ENCODE measurements at places on chromosomes 4 and X. TPM values are rescaled to one million over a fixed set of nuclear protein-coding genes. Genes with fewer than 3 reads are reported as not detected.

Gene ZXDA
- total RNA-seq: 14.9 TPM

- H3K27me3 ChIP-seq: no peaks in the 10 kb centered on the region
- no peak overlapping the region for H3K4me3 ChIP-seq
- H3K4me1 ChIP-seq: no peaks in the 10 kb centered on the region
- no peaks in the 10 kb centered on the region for H3K36me3 ChIP-seq
- H3K27ac ChIP-seq: no peak overlapping the region
Observed at GRCh38 chrX:53795576-53795975, 109.1 kb upstream of the HUWE1 start.

- no peak for DNase-seq
- no peak overlapping the region for H3K27ac ChIP-seq
- H3K4me3 ChIP-seq: no peak overlapping the region
- H3K36me3 ChIP-seq: no peaks in the 10 kb centered on the region
- H3K4me1 ChIP-seq: no peaks in the 10 kb centered on the region
Observed at GRCh38 chrX:39828971-39829370, 268.8 kb downstream of the BCOR start.

- H3K4me1 ChIP-seq: no peaks in the 10 kb centered on the region
- H3K36me3 ChIP-seq: no peaks in the 10 kb centered on the region
- no peak overlapping the region for H3K27ac ChIP-seq
- no peak overlapping the region for H3K4me3 ChIP-seq
- DNase-seq: no peak
Observed at GRCh38 chr4:27442146-27442545, 581.5 kb downstream of the STIM2 start.

GRCh38 chrX:21723084-21723483 is 34.8 kb downstream of the SMPX start:
- no peak overlapping the region for H3K4me3 ChIP-seq
- DNase-seq: no peak
- no peaks in the 10 kb centered on the region for H3K4me1 ChIP-seq

DNA sequence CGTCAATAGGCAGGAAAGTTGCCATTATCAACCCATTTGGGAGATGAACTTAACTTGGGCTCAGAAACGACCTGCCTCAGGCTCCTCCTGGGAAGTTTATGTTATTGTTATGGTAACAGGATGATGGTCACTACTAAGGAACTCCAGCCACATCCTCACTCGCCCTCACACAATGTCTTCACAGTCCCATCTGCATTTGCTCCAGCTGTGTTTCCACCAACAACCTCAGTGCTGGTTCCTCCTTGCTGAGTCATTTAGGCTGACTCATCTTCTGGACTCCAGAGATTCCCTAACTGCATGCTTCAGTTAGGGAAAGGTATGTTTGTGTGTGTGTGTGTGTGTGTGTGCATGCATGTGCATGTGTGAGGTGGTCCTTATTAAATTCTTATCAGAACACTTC is 293.4 kb upstream of the BOD1L1 start:
- H3K4me1 ChIP-seq: no peaks in the 10 kb centered on the region
- H3K4me3 ChIP-seq: no peak overlapping the region
- H3K36me3 ChIP-seq: no peaks in the 10 kb centered on the region
- peak; percentile 33 for DNase-seq
- H3K27ac ChIP-seq: no peak overlapping the region

DNA sequence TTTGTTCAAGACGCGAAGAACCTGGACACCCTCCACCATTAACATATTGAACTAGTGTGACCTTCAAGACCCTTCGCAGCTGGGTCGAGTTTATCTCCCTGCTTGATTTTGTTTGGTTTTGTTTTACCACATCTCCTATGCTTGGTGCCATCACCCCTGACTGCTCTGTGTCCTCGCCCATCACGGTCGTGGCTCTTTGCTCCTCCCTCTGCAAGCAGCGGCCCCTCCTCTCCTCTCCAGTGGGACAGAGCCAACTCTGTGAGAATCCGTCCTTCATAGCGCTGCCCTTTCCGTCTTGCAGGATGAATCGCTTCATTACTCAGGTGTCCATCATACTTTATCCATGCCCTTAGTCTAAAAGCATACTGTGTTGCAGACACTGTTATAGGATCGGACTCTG is 9.1 kb upstream of the FAM149A start:
- no peaks in the 10 kb centered on the region for H3K36me3 ChIP-seq
- no peaks in the 10 kb centered on the region for H3K27me3 ChIP-seq
- H3K4me3 ChIP-seq: no peak overlapping the region
- H3K27ac ChIP-seq: no peak overlapping the region

Gene TMEM271
- total RNA-seq: not detected

Gene CXCL3
- 2.5 TPM for total RNA-seq

- no peak overlapping the region for H3K4me3 ChIP-seq
- H3K27ac ChIP-seq: no peak overlapping the region
- DNase-seq: no peak
- H3K4me1 ChIP-seq: no peaks in the 10 kb centered on the region
Observed at GRCh38 chr4:176627916-176628315, 164.8 kb downstream of the VEGFC start.

DNA sequence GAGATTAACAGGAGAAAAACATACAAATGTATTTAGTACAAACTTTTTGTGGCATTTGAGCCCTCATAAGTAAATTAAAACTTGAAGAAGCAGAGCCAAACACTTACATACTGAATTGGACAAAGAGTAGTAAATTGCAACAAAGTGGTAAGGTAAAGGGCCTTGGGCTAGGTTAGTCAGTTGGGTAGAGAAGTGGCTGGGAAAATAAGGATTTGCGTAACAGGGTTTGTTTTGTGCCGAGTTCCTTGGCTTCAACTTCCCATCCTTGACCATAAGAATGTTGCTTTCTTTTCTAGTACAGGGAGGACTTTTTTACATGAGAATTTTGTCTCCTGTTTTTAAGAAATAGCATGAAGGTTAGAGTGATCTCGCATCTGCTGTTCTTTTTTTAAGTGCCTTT is 33.3 kb upstream of the DSPP start:
- no peak for DNase-seq
- no peaks in the 10 kb centered on the region for H3K4me1 ChIP-seq
- peak overlapping the region; percentile 39 for H3K27ac ChIP-seq
- H3K27me3 ChIP-seq: no peaks in the 10 kb centered on the region

DNA sequence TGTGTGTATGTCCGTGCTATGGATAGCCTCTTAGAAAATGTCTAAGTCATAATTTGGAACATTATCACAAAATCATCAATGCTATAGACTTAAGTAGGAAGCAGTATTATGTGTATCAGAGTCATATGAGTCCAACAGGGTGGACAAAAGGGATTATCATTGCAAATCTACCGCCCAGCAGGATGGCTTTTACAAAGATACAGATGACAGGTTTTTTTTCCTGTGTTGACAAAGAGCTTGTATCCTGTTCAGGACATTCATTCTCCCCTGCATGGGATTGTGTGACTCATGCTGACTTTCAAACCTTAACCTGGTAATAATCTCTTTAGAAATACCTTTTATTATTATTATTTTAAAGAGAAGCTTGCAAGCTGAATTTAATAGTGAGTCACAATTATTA is 310.3 kb upstream of the GNPDA2 start:
- H3K4me1 ChIP-seq: no peaks in the 10 kb centered on the region
- no peaks in the 10 kb centered on the region for H3K36me3 ChIP-seq
- H3K27ac ChIP-seq: no peak overlapping the region
- H3K27me3 ChIP-seq: no peaks in the 10 kb centered on the region

DNA sequence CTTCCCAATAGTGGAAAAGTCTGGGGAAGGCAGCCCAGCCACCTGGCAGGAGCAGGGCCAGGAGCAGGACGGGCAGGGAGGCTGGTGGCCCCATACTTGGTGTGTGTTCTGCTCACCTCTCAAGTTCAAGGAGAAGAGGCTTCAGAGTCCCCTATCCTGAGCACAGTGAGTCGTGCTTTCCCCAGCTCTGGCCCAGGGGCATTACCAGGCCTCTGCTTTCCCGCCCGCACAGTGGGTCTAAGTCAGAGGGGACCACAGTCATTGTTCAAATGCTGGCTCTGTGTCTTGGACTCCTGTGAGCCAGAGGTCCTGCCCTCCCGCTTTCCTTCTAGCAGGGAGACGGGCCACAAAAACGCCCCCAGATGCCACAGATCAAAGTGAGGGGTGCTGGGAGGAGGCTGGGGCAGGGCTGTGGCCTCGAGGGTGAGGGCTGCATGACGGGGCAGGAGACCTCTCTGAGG is 27.6 kb downstream of the HTRA3 start:
- no peaks in the 10 kb centered on the region for H3K27me3 ChIP-seq
- no peak for DNase-seq
- no peaks in the 10 kb centered on the region for H3K36me3 ChIP-seq
- no peak overlapping the region for H3K27ac ChIP-seq
- no peak overlapping the region for H3K4me3 ChIP-seq

DNA sequence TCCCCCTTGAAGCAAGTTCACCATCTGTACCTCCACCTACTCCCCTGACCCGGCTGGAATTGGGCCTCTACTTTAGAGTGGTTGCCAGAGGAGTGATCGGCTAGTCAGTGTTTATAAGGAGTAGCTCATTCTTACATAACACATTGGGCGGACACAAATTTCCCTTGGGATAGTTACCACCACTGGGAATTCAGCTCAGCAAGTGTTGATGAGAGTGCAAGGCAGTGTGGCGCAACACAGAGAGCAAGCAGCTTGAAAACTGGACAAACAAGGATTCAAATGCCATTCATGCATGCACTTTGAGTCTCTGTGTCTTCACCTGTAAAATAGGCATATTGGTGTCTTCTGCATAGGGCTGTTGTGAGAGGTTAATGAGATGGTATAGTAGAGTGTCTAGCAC is 92.7 kb downstream of the STK32B start:
- H3K27ac ChIP-seq: no peak overlapping the region
- H3K27me3 ChIP-seq: no peaks in the 10 kb centered on the region
- no peaks in the 10 kb centered on the region for H3K36me3 ChIP-seq
- DNase-seq: no peak
- no peaks in the 10 kb centered on the region for H3K4me1 ChIP-seq

DNA sequence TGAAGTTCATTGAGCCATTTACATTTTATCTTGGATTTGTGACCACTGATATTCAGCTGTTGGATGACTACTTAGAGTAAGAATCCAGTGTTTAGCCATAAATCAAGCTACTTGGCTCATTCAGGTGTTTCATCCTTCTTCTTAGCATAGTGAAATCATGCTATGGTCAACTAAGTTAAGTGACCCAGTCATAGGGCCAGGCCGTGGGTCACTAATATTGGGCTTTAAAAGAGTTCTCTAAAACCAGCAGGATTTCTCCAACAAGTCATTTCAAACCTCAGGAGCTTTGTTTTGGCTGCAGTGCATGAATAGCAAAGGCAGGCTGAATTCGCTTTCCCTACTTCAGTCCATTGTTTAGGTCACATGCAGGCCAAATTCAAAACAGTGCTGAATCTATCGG is 181.0 kb downstream of the MAML3 start:
- DNase-seq: no peak
- H3K4me1 ChIP-seq: no peaks in the 10 kb centered on the region
- no peak overlapping the region for H3K4me3 ChIP-seq
- H3K27me3 ChIP-seq: no peaks in the 10 kb centered on the region

DNA sequence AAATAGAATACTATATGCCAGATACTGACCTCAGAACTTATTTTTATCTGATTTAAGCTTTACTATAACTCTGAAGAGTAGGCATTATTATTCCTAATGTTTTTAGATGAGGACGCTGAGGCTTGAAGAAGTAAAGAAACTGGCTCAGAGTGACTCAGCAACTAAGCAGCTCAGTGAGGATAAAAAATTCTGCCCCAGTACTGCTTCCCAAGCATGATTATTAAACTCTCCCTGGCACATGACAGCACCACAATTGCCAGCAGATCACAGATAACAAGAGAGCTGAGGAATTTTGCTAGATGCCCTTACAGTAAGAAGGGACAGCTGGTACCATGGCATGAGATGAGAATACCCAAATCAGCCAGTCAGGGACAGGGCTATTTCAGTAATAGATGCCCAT is 219.4 kb downstream of the NKX6-1 start:
- no peaks in the 10 kb centered on the region for H3K36me3 ChIP-seq
- no peaks in the 10 kb centered on the region for H3K4me1 ChIP-seq
- no peak overlapping the region for H3K27ac ChIP-seq
- DNase-seq: no peak

Gene MAGEB17
- total RNA-seq: not detected

GRCh38 chr4:143585548-143585947 is 72.0 kb downstream of the SMARCA5 start:
- no peaks in the 10 kb centered on the region for H3K27me3 ChIP-seq
- no peak overlapping the region for H3K27ac ChIP-seq
- H3K36me3 ChIP-seq: no peaks in the 10 kb centered on the region
- no peaks in the 10 kb centered on the region for H3K4me1 ChIP-seq
- no peak overlapping the region for H3K4me3 ChIP-seq

- DNase-seq: no peak
- H3K4me1 ChIP-seq: no peaks in the 10 kb centered on the region
- no peaks in the 10 kb centered on the region for H3K27me3 ChIP-seq
- H3K4me3 ChIP-seq: no peak overlapping the region
Observed at GRCh38 chr4:17448689-17449088, 63.2 kb downstream of the QDPR start.

GRCh38 chr4:75655562-75655961 is 17.6 kb downstream of the G3BP2 start:
- H3K36me3 ChIP-seq: no peaks in the 10 kb centered on the region
- DNase-seq: no peak
- no peak overlapping the region for H3K27ac ChIP-seq
- no peak overlapping the region for H3K4me3 ChIP-seq
- no peaks in the 10 kb centered on the region for H3K4me1 ChIP-seq

Gene IL13RA1
- 38.1 TPM for total RNA-seq

Gene IBSP
- not detected for total RNA-seq

Gene MAGEB1
- not detected for total RNA-seq

- H3K4me1 ChIP-seq: no peaks in the 10 kb centered on the region
- peak overlapping the region; percentile 84 for H3K27ac ChIP-seq
- H3K4me3 ChIP-seq: no peak overlapping the region
Observed at GRCh38 chrX:9339603-9340491, 125.0 kb upstream of the TBL1X start.

DNA sequence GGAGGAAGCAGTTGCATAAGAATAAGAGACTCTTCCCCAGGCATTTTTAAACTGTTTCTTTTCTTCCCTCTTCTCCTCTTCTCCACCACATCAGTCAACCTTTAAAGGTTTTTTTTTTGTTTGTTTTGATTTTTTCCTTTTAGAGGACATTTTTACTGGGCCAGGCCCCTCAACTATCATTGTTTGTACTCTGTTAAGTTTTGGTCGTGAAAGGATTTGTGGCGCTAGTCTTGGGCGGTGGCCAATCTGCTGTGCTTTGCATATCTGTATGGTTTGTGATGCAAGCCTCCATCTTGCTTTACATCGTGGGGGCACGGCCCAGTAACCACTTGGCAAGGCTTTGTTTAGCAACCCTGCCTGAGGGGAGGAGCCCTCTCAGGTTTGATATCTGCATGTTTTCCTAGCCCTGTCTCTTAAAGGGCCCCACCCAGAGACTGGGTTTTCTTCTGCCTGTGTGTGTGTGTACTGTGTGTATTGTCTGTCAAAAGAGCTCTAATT is 101.9 kb upstream of the SLITRK2 start:
- H3K27ac ChIP-seq: no peak overlapping the region
- H3K36me3 ChIP-seq: no peaks in the 10 kb centered on the region
- no peak overlapping the region for H3K4me3 ChIP-seq
- no peaks in the 10 kb centered on the region for H3K27me3 ChIP-seq

GRCh38 chrX:119041175-119041574 is 31.6 kb upstream of the CT47C1 start:
- no peaks in the 10 kb centered on the region for H3K27me3 ChIP-seq
- peak overlapping the region; percentile 47 for H3K27ac ChIP-seq

Gene LAMP2
- 87.5 TPM for total RNA-seq

- no peaks in the 10 kb centered on the region for H3K36me3 ChIP-seq
- DNase-seq: no peak
- H3K4me1 ChIP-seq: no peaks in the 10 kb centered on the region
- H3K4me3 ChIP-seq: no peak overlapping the region
Observed at GRCh38 chrX:115147220-115147619, 42.0 kb upstream of the RBMXL3 start.
